ENCODE measurements at places on chromosomes 2 and 18.

DNA sequence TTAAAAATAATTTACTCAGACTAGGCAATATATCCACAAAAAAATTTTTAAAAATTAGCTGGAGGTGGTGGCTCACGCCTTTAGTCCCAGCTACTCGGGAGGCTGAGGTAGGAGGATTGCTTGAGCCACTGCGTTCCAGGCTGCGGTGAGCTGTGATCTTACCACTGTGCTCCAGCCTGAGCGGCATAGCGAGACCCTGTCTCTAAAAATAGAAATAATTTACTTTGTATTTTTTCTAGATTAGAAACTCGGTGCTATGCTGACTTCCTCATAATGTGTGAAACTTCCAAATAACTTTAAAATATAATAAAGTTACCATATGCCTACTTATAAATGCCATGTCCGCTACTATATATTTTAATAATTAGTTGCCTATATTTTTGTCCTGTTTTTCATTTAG lies 6.7 kb downstream of the PPIG start:
- no peak for DNase-seq

GRCh38 chr2:149218497-149218896 lies 111.9 kb upstream of the LYPD6 start:
- DNase-seq = no peak

GRCh38 chr2:235032466-235032865 lies 80.6 kb downstream of the SH3BP4 start:
- no peak for DNase-seq

GRCh38 chr2:239509373-239510143 lies 108.7 kb upstream of the HDAC4 start:
- DNase-seq = no peak

All from Caki2 (cell line).